ENCODE measurements at places on chromosomes 1 and 21. TPM values are rescaled to one million over a fixed set of nuclear protein-coding genes. Genes with fewer than 3 reads are reported as not detected.

DNA sequence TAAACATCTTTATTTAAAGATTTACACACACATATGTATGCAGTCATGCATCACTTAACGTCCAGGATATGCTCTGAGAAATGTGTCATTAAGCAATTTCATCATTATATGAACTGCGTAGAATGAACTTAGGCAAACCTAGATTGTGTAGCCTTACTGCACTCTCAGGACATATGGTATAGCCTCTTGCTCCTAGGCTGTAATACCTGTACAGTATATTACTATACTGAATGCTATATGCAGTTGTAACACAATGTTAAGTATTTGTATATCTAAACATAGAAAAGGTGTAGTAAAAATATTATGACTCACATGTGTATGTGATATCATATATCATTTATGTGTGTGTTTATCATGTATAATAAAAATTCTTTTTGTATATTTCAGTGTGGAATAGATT is 73.2 kb upstream of the QSOX1 start:
- no peak for DNase-seq

Gene WDR64
- 0.31 TPM for total RNA-seq

Gene DISC1
- total RNA-seq, result 12.6 TPM

DNA sequence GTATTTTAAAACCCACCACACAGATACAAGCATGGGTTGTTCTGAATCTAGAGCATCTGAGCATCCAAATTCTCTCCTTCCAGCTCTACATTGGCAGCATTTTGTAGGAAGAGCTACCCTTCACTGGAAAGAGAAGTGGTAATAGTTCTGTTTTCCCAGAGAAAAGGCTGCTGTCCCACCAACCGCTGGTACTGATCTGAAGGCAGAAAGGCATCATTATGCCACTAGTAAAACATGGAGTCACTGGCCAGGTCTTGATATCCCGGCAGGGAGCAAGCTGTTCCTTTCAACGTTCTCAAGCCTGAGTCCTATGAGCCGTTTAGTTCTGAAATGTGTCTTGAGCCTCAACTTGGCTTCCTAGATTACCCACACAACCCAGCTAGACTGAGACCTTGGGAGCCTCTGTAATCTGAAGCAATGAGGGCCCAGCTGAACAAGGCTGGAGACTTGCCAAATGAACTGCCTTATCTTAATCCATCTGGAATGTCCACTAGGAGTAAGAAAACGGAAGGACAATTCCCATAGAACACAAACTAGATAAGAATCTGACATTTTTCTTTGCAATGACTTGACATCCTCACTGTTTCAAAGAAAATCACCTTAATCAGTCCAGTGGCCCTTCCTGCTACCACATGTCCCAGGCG is 116.8 kb downstream of the KCNH1 start:
- DNase-seq, result no peak

DNA sequence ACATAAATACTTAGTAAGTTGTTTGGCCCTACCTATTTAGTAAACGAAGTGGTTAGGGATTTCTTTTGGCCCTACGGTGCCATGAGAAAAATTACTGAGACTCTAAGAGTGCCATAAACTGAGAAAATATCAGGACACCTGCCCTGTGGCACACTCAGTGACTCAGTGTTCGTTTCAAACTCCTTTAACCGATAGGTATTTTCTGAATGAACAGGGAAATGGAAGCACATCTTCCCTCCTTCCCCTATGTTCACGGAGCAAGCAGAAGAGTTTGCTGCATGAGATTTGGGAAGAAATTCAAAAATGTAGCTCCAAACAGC is 134.2 kb downstream of the KAZN start:
- no peak for DNase-seq

Gene KCNJ15
- total RNA-seq, result not detected

- no peak for DNase-seq
These were observed 43.3 kb downstream of the RASAL2 start for GRCh38 chr1:178137238-178137637.

Gene PIGP
- 12.0 TPM for total RNA-seq

- DNase-seq, result no peak
These were observed 43.4 kb downstream of the SYDE2 start for GRCh38 chr1:85157436-85157835.

GRCh38 chr1:74856174-74856573 is 123.2 kb downstream of the TYW3 start:
- no peak for DNase-seq

Gene HHAT
- total RNA-seq, result 0.94 TPM

GRCh38 chr1:6260961-6261614 is at the start of gene GPR153:
GPR153 (minus strand) TSS chr1:6261098; CDS start chr1:6254905, 6,193 bp downstream.
- peak; percentile 52 for DNase-seq

Gene OR6K3
- total RNA-seq, result not detected

Gene SPRR5
- total RNA-seq, result not detected

Measured in activated CD8-positive, alpha-beta T cell treated with anti-CD3 and anti-CD28 coated beads, Interleukin-2, amount 10 ng/mL, durations not matched to agents 7 days and 5 days (primary cell).